ENCODE measurements at places on chromosomes 11 and 22.

DNA sequence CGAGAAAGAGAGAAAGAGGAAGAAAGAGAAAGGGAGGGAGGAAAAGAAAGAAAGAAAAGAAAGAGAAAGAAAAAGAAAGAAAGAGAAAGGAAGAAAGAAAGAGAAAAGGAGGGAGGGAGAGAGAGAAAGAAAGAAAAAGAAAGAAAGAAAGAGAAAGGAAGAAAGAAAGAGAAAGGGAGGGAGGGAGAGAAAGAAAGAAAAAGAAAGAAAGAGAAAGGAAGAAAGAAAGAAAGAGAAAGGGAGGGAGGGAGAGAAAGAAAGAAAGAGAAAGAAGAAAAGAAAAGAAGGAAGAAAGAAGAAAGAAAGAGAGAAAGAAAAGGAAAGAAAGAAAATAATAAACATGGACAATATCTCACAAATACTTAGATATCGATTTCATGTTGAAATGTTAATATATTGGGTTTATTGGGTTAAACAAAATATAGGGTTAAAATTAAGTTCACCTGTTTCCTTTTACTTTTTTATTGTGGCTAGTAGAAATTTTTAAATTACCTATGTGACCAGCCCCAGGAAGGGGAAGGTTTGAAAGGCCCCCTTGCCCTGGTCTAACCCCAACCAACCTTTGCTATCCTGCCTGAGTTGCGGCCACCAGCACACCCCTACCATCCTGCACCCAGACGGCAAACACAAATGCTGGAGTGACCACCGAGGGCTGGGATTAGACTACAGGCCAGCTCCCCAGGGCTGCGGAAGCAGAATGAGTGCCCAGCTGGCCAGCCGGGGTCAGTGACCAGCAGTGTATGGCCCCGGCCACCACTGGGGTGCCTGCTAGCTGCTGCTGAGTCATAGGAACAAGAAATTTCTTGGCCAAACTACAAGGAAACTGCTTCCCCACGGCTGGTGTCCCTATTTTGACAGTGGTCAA is 81.0 kb upstream of the FGF3 start:
- DNase-seq: no peak

DNA sequence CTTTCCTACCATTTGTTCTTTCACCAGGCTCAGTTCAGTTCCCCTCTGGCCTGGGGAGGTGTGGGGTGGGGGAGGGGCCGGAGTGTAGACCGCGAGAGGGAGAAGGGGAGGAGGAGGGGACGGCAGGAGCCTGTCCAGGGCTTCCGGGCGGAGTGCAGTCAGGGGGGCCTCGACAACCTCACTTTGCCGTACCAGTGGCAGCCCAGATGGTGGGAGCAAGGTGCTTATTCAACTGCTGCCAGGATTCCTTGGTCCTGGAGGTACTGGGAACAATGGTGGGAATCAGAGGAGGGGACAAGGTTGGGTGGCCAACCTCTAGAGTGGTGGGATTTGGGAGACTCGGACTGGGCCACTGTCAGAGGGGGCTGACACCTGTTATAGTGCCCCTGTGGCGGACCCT is 1.2 kb downstream of the BACE1 start:
- DNase-seq: no peak

DNA sequence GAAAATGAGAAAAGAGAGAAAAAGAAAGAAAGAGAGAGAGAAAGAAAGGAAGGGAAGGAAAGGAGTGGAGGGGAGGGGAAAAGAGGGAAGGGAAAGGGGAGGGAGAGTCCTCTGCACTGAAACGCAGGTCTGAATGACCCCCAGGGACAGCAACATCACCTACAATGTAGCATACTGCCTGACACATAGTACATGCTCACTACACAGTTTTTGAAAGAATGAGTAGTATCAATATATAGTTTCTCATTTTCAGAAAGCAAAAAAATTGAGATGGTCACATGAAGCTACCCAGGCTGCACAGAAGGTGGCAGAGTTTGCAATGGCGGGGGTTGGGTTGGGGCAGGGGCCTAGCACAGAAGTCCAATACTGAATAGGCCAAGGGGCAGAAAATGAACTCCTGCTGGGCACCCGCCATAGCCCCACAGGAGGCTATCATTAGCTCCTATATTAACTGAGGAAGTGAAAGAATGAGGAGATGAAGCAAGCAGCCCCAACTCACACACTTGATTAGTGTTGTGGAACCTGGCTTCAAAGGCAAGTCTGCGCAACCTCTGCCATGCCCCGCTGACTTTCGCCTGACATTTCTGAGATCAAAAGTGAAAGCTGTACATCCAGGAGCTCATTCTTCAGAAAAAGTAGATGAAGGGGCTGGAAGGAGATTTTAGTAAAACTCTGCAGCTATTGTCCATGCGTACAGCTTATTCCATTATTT is 241.2 kb upstream of the SYN3 start:
- no peak for DNase-seq

GRCh38 chr22:38255697-38256096 is 17.1 kb downstream of the TMEM184B start:
- DNase-seq: no peak

DNA sequence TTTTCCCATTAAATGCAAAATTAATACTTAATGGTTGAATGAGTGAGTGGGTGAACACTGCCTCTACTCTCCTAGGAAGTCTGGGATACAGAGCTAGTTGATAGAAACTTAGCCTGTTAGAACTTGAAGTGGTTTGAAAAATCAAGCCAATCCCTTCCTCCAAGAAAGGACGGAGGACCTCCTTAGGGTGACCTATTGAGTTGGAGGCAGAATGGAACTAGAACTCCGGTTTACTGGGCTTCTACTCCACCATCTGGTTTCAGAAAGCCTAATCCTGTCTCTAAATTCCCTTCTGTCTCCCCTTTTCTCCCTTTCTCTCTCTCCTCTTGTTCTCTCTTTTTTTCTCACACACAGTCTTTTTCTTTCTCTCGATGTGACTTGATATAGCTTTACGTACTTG is 19.6 kb upstream of the IL18BP start:
- no peak for DNase-seq

DNA sequence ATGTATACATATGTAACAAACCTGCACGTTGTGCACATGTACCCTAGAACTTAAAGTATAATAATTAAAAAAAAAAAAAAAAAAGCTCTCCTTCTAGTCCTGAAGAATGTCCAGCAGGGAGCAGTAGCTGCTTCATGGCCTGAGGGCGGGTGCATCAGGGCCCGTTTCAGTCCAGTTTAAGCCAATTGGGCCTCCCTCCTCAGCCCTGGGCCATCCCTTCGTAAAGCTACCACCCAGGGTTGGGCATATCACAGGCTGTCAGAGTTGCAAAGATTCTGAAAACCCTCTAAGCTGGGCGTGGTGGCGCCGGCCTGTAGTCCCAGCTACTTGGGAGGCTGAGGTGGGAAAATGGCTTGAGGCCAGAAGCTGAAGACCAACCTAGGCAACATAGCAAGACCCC is 5.4 kb downstream of the TMPRSS13 start:
- no peak for DNase-seq

DNA sequence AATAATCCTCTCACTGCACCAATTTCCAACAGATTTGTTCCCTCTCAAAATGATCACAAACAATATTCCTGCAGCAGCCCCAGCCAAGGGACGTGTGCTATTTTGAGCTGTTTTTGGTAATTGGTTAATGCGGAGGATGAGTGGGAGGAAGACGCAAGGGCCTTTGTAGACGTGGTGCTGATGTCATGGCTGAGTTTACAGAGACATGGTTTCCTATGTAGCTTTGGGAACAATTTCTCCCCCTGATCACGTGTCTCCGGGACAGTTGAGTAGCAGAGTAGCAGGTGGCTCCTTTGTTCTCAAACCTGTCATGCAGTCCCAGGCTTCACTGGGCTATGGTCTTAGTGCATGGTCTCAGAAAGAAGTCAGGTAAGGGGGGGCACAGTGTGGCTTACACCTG is 183.2 kb upstream of the NECTIN1 start:
- DNase-seq: no peak

Measured in hippocampal formation (tissue), 2 donors.